Naive thymus-derived CD8-positive, alpha-beta T cell (primary cell): ENCODE measurements at places on chromosomes 12 and 14. TPM values are rescaled to one million over a fixed set of nuclear protein-coding genes. Genes with fewer than 3 reads are reported as not detected.

DNA sequence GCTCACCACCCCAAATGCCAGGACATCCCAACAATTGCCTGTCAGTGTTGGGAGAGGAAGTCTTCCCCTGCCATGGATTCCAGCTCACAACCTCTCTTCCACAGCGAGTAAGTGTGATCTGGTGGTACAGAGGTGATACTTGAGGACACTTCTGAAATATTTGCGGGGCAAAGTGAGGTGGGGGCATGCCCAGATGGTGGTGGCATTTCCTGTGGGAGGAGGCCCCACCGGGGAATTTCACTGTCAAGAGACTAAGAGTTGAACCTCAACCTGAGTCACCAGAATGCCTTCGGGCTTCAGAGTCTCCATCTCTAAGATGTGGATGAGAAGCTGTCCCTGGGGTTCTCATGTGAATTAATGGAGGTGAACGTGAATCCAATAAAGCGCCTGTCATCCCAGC, 122.3 kb upstream of the RFLNA start:
- H3K36me3 ChIP-seq, result no peaks in the 10 kb centered on the region
- H3K4me3 ChIP-seq, result no peak overlapping the region
- no peak overlapping the region for H3K27ac ChIP-seq
- H3K4me1 ChIP-seq, result peaks cover 2% of the 10 kb centered on the region

- DNase-seq, result no peak
- no peak overlapping the region for H3K27ac ChIP-seq
- no peaks in the 10 kb centered on the region for H3K27me3 ChIP-seq
Measured at GRCh38 chr14:49545071-49545470, 41.1 kb downstream of the RPS29 start.

DNA sequence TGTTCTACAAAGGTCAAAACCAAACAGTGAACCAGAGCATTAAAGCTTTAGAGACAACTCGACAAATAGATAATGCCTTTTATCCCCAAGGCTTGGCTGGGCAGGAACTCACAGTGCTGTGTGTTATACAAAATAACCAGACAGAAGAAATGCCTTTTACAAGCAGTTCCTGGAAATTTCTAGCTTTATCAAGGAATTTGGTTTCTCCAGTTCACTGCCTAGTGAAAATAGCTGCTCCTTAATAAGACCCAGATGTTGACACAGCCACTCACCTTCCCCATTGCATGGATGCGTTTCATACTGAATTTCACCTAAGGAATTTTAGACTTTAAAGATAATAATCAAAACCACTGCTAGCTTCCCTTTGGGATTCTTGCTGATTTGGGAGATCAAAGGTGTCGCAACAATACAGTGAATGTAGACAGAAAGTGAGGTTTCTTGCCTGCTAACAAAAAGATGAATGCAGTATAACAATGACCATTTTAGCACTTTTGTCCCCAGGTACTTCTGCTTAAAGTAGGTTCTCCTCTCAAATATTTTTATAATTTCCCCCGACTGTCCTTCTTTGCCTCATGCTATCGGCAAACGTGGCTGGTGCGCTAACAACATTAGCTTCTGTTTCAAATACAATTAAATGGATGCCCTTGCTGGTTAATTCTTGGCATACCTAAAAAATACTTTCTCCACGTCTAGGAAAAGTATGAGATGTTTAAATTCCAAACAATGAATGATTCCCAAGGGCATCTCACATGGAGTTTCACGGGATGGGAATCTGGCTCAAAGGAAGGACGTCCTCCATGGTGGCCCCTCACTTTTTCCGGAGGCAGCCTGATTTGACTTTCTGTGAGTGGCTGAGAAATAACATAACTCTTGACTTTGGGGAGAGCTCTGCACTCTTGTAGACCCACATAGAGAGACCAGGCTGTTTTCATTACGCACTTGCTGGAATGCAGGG, 162.4 kb downstream of the C12orf75 start:
- DNase-seq, result no peak
- no peak overlapping the region for H3K27ac ChIP-seq
- H3K36me3 ChIP-seq, result no peaks in the 10 kb centered on the region
- H3K27me3 ChIP-seq, result peaks cover 13% of the 10 kb centered on the region
- H3K4me1 ChIP-seq, result no peaks in the 10 kb centered on the region

DNA sequence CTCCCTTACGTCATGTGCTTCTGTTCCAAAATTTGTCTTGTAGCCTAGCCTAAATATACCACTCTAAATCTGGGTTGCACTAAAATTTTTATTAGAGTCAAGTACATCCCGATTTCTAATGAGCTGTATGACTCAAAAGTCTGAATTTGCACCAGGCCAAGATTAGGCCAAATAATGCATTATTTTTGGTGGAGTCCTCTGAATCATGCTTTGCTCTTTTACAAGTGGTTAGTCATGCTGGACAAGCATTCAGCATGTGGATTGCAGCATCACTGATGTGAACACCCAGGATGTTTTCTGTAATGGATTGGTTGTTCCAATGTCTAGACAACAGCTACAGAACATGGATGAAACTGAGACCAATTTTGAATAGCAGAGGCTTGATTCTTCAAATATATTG, 23.7 kb downstream of the HEBP1 start:
- H3K36me3 ChIP-seq, result peaks cover 37% of the 10 kb centered on the region
- H3K4me3 ChIP-seq, result no peak overlapping the region
- no peak overlapping the region for H3K27ac ChIP-seq
- DNase-seq, result no peak
- no peaks in the 10 kb centered on the region for H3K27me3 ChIP-seq

GRCh38 chr14:23339506-23340268, 13.0 kb downstream of the SLC22A17 start:
- peaks cover 31% of the 10 kb centered on the region for H3K27me3 ChIP-seq
- H3K4me3 ChIP-seq, result no peak overlapping the region
- no peak for DNase-seq
- no peak overlapping the region for H3K27ac ChIP-seq
- no peaks in the 10 kb centered on the region for H3K36me3 ChIP-seq

- H3K4me3 ChIP-seq, result no peak overlapping the region
- H3K27ac ChIP-seq, result no peak overlapping the region
Measured at GRCh38 chr12:118880720-118881493, 100.4 kb upstream of the SRRM4 start.

DNA sequence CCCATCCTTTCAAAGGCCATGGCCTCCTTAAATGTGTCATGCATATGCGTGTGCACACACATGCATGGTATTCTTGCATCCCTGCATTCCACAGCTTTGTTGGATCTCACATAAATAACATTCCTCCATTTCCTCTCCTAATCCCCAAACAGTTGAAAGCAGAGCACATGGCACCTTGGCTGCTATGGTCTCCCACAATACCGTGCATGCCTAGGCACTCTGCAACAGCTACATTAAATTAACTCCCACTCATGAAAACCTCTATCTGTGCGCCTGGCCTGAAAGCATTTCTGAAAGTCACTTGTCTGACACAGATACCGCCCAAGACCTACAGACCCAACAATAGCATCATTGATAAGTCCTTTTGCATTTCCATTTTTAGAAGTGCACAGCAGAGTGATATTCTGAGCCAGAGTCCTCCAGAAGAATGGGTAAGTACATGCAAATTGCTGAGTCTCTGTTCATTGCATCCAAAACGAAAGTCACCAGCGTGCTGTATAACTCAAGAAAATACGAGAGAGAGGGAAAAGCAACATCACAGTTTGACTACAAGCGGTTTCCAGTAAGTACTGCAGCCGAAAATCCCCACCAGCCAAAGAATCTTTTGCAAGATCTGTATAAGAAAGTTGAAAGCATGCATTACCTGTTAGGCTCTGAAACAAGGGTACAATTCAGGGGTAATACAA, 436 bp downstream of the ASB2 start:
- peak overlapping the region; percentile 55 for H3K27ac ChIP-seq
- peaks cover 26% of the 10 kb centered on the region for H3K4me1 ChIP-seq
- H3K27me3 ChIP-seq, result peaks cover 5% of the 10 kb centered on the region
- peaks cover 14% of the 10 kb centered on the region for H3K36me3 ChIP-seq
- no peak for DNase-seq
- H3K4me3 ChIP-seq, result peak overlapping the region; percentile 47

GRCh38 chr12:101470939-101471338, 4.2 kb upstream of the SPIC start:
- H3K27ac ChIP-seq, result no peak overlapping the region
- no peaks in the 10 kb centered on the region for H3K36me3 ChIP-seq
- no peak for DNase-seq
- peaks cover 2% of the 10 kb centered on the region for H3K27me3 ChIP-seq

- no peaks in the 10 kb centered on the region for H3K27me3 ChIP-seq
- peaks cover 26% of the 10 kb centered on the region for H3K4me1 ChIP-seq
- no peak for DNase-seq
- H3K4me3 ChIP-seq, result peak overlapping the region; percentile 8
- H3K36me3 ChIP-seq, result peaks cover 21% of the 10 kb centered on the region
Measured at GRCh38 chr12:113862590-113863454, 103.3 kb downstream of the RBM19 start.

Gene REM2
- polyA plus RNA-seq, result 0.29 TPM

Gene LRRIQ1
- not detected for polyA plus RNA-seq

- H3K4me3 ChIP-seq, result no peak within 1 kb of the TSS
- no peaks in the 10 kb centered on the region for H3K36me3 ChIP-seq
- no peak for DNase-seq
- no peak within 1 kb of the TSS for H3K27ac ChIP-seq
- no peaks in the 10 kb centered on the region for H3K4me1 ChIP-seq
- peaks cover 17% of the 10 kb centered on the region for H3K27me3 ChIP-seq
Measured at GRCh38 chr12:52519826-52520662, at the start of gene KRT5. Gene KRT5, minus strand, starts transcription at chr12:52520394. Its CDS starts 98 bp downstream, at chr12:52520296.

Gene CATSPERB
- 0.49 TPM for polyA plus RNA-seq

Gene PRR13
- polyA plus RNA-seq, result 535 TPM

Gene SYNDIG1L
- polyA plus RNA-seq, result not detected

DNA sequence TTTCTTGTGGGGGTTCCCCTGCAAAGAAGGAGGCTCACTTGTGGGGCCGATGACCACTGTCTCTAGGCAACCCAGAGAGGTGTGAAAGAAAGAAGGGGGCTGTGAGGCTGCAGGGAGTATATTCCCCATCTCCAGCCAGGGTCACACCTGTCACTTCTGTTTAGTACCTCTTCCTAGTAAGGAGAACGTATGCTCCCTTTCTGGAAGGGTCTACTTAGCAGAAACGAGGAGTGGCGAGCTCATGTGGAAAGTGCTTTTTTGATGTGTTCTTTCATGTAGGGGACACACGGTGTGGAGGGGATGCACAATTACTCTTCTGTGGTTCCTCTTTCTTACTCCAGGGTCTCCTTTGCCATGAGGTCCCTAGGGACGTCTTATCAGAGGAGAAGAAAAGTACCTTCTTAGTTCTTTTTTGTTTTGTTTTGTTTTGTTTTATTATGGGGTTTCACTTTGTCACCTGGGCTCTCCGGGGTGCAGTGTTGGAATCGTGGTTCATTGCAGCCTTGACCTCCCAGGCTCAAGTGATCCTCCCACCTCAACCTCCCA, 58.3 kb downstream of the PRKCH start:
- H3K27me3 ChIP-seq, result no peaks in the 10 kb centered on the region
- H3K36me3 ChIP-seq, result peaks cover 25% of the 10 kb centered on the region
- H3K27ac ChIP-seq, result no peak overlapping the region
- no peak for DNase-seq

DNA sequence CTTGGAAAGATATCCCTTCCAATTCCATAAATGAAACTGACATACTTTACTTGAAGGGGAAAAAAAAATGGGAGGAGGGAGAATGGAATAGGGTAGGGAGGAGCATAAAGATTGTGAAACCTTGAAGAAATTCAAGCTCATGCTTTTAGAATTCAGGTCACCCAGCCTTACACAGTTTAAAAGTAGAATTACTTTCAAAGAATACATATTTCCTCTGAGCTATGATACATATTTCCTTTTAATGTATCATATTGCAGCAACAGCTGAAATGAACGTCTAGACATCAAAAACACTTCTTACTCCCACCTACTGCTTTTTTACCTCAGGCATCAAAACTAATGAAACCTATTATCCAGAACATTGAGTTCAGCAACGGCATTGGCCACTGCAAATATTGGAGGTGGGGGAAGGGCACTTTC, 156.0 kb downstream of the MED13L start:
- H3K4me1 ChIP-seq, result peaks cover 58% of the 10 kb centered on the region
- H3K4me3 ChIP-seq, result peak overlapping the region; percentile 43
- H3K27me3 ChIP-seq, result no peaks in the 10 kb centered on the region

Gene FOXG1
- not detected for polyA plus RNA-seq

GRCh38 chr14:66288511-66288910, 197.7 kb upstream of the CCDC196 start:
- H3K36me3 ChIP-seq, result peaks cover 6% of the 10 kb centered on the region
- H3K27ac ChIP-seq, result no peak overlapping the region
- no peak overlapping the region for H3K4me3 ChIP-seq
- H3K4me1 ChIP-seq, result peaks cover under 1% of the 10 kb centered on the region
- no peak for DNase-seq

- no peak overlapping the region for H3K4me3 ChIP-seq
- H3K36me3 ChIP-seq, result no peaks in the 10 kb centered on the region
- H3K4me1 ChIP-seq, result no peaks in the 10 kb centered on the region
- H3K27me3 ChIP-seq, result no peaks in the 10 kb centered on the region
- DNase-seq, result no peak
Measured at GRCh38 chr14:38791862-38792261, 311.2 kb downstream of the SEC23A start.

Gene GPR162
- not detected for polyA plus RNA-seq

DNA sequence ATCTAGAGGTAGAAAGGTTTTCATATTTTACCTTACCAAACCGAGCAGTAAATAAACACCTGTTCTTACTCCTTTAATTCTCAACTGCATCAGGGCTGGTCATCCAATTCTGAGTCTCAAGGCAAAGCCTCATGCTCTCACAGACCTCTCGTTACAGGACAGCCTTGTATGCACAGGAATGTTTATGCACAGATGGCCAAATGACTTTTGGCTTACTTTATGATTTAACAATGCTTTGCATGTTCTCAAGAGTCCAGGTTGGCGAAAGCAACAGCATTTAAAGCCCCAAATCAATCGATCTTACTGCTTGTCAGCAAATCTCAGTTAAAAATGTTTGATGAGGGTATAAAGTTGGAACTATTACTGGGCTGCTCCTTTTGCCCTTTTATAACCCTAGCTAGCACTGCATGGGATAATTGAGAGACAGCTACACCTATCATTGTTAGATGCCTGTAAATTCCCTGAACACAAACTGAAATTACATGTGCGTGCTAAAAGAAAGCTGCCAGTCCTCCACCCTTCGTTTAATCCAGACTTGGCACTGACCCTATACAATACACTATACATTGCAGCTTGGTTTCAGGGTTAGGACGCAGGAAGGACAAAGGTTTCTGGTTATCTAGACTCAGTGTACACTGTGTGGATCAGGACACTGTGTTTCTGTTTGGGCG, 63.6 kb downstream of the TMCC3 start:
- H3K36me3 ChIP-seq, result no peaks in the 10 kb centered on the region
- H3K4me1 ChIP-seq, result no peaks in the 10 kb centered on the region

- H3K27me3 ChIP-seq, result peaks cover 4% of the 10 kb centered on the region
- peaks cover 3% of the 10 kb centered on the region for H3K4me1 ChIP-seq
- H3K27ac ChIP-seq, result no peak overlapping the region
Measured at GRCh38 chr12:66035288-66035966, 95.1 kb downstream of the LLPH start.

GRCh38 chr12:129559776-129560175, 344.0 kb downstream of the TMEM132D start:
- H3K36me3 ChIP-seq, result no peaks in the 10 kb centered on the region
- no peak for DNase-seq
- no peak overlapping the region for H3K4me3 ChIP-seq
- no peaks in the 10 kb centered on the region for H3K27me3 ChIP-seq
- H3K27ac ChIP-seq, result no peak overlapping the region

GRCh38 chr12:92502417-92503028, 200.3 kb upstream of the PLEKHG7 start:
- H3K36me3 ChIP-seq, result no peaks in the 10 kb centered on the region
- peaks cover 5% of the 10 kb centered on the region for H3K4me1 ChIP-seq
- no peak overlapping the region for H3K4me3 ChIP-seq
- H3K27me3 ChIP-seq, result no peaks in the 10 kb centered on the region
- peak overlapping the region; percentile 19 for H3K27ac ChIP-seq
